ENCODE measurements at places on chromosomes 2 and 18.
A peak's percentile ranks its signal among the peaks of the same experiment; 100 is the strongest.

DNA sequence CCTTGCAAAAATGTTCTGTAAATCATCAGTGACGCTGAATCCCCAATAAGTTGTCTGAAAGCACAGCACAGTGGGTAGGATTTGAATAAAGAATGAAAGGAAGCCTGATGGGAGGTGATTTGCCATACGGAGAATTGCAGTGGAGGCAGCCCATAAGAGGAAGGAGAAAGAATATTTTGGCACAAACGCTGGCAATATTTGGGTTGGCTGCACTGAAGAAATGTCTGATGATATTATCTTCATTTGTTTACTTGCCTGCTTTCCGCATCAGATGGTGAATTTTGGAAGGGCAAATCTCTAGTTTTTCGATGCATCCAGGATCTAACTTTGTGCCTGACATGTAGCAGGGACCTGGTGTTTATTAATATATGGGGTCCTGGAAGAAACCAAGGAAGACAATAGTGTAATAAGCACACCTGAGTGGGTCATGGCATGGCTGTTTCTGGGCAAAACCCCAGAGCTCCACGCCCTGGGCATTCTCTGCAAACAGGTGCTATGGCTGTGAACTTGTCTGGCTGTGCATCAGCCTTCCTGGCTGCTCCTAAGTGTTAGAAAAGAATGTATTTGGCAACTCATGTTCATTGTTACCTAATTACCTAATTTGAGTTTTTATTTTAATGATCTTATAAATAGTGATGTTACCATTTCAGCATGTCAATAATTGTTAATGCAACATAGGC is 5.9 kb downstream of the GALR1 start:
- no peak for DNase-seq

DNA sequence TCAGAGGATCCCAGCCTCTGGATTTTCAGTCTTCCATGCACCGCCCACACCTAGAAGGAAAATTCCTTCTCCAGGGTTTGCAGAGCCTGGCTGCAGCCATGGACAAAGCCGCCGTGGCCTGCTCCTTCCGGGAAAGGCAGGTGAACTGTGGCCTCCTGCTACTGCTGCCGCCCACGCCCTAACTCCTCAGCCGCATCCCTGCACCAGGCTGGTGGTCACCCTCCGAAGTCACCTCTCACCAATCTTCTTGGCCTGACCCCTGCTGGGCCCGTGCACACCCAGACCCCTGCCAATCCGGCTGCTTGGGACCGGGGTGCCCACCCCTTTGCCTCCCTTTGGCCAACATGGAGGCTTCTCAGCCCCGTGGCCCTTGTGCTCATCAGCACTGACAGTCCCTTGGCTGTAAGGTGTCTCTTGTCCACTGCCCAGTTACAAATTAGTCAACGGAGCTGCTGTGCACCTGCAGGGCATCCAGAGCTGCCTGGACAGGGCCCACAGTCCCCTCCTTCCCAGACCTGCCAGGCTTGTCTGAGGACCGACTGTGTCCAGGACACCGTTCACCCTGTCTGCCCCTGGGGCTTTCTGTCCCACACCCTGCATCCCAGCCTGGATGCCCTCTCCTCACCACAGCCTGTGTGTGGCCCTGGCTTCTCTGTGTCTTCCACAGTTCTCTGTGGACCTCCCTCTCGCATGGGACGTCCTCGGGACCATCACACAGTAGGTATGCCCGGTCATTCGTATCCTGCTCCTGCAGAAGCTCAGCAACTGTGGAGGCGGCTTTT is 130.1 kb upstream of the TPO start:
- no peak for DNase-seq

DNA sequence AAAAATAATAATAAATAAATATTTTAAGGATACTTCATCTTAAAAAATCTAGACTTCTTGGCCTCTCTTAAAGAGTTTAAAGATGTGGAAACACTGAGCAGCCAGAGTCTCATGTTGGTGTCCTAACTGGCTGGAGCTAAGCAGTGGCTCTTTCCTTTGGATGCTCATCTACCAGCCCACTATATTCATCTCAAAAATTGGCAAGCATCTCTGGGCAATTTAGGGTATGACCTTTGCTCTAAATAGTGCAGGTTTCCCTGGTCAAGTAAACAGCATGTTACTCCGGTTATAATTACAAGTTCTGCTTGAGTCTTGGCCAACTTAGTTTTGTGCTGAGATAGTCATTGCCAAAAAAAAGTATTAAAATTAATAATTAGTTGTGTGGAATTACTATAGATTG is 117.8 kb downstream of the TTC27 start:
- DNase-seq, result no peak

GRCh38 chr18:47901624-47902362 is 28.7 kb downstream of the SMAD2 start:
- no peak for DNase-seq

GRCh38 chr18:62982600-62983251 is 267.4 kb downstream of the PHLPP1 start:
- peak; percentile 50 for DNase-seq

DNA sequence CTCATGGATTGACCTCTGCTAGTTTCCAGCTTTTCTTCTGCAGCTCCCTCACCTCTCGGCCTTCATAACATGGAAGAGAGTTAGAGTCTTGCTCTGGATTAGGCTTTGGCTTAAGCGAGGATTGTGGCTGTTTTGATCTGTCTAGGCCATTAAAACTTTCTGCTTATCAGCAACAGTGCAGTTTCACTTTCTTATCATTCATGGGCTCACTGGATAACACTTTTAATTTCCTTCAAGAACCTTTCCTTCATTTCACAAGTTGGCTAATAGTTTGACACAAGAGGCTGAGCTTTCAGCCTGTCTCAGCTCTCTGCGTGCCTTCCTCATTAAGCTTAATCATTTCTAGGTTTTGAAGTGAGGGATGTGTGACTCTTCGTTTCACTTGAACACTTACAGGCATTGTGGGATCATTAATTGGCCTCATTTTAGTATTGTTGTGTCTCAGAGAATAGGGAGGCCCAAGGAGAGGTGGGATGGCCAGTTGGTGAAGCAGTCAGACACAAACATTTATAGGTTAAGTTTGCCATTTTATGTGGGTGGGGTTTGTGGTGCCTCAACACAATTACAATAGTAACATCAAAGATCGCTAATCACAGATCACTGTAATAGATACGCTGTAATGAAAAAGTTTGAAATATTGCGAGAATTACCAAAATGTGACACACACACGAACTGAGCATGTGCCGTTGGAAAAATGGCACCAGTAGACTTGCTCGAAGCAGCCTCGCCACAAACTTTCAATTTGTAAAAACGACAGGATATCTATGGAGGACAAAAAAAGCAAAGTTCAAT is 129.3 kb downstream of the ZNF236 start:
- DNase-seq, result no peak

GRCh38 chr18:79139206-79139605 is 70.0 kb downstream of the ATP9B start:
- DNase-seq, result no peak

- DNase-seq, result no peak
These were observed 362.4 kb downstream of the CYRIA start for GRCh38 chr2:16303273-16303577.

- no peak for DNase-seq
These were observed 633 bp upstream of the RNF152 start for GRCh38 chr18:61893309-61893970.

DNA sequence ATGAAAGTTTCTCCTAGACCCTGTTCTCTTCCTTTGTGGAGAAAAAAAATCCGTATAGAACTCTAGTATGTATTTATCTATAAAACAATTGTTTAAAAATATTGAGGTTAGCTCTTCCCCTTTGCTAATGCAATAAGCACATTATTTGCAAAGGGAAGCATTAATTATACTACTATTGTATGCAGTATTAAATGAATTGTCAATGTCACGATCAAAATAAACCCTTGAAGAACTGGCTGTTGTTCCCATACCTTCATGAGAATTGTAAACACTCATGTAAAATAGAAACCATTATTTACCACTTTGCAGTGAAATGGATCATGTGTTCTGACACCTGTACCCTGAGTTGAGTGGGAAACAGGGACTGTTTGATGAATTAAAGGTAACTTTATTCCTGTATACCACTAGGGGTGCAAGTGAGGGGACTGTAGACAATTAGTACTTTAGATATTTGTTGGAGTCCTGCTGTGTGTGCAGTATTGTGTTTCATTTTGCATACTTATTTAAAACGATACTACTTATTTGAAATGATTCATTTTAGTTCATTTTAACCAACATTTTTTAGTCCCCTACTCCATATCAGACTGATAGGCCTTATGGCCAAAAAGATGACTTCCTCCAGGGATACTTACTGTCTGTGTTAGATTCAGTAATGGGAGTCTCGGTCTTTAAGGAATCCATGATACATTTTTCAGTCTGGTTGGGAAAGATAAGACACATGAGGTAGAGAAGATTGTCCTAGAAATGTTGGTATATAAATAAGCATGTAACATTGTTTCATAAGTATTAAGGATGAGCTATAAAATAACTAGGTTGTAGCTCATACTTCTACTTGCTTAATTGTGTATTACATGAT is 7.9 kb downstream of the PKP4 start:
- DNase-seq, result no peak

- no peak for DNase-seq
These were observed 215.6 kb upstream of the MAP2 start for GRCh38 chr2:209208211-209208610.

- no peak for DNase-seq
These were observed 15.7 kb downstream of the ZFP36L2 start for GRCh38 chr2:43210467-43211303.

- no peak for DNase-seq
These were observed 17.8 kb upstream of the KCNK3 start for GRCh38 chr2:26674771-26675170.

GRCh38 chr2:204491528-204491927 is 53.7 kb upstream of the PARD3B start:
- peak; percentile 12 for DNase-seq

GRCh38 chr18:23504720-23505119 is 1.4 kb downstream of the RMC1 start:
- DNase-seq, result no peak

DNA sequence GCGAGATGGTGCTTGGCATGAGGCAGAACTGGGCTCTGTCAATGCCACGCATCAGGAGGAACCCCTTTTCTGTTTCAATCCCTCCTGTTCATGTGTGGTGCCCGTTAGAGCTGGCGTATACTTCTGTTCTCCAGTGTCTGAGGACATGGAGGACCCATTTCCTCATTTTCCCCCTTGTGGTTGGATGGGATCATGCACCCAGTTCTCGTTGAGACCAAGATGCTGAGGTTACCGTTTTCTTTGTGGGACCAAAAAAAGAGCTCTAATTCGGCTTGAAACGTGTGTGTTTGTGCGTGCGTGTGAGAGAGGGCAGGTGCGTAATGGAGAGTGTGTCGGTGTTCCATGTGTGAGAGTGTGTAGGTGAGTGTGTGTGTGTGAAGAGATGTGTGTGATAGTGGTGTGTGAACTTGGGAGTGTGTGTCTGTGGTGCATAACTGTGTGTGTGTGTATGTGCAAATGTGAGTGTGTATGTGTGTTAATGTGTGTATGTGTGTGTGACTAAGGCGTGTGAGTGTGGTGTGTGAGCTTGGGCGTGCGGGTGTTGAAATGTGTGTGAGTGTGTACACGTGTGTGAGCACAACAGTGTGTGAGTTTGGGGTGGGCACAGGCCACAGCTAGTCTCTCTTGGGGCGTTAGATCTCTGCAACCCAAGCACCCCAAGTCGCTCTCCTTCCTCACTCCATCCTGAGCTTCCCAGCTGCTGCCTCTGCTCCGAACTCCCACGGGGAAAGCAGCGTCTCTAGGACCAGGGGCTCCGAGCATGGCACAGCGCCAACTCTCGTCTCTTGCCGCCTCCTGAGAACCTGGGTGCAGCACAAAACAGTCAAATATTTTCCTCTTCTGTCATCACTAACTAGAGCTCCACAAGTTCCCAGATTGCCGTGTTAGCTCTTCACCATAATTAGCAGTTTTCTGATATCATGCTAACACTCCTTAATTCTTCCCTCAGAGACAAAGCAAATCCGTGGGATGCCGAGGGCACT is 75.8 kb downstream of the LONRF2 start:
- no peak for DNase-seq

DNA sequence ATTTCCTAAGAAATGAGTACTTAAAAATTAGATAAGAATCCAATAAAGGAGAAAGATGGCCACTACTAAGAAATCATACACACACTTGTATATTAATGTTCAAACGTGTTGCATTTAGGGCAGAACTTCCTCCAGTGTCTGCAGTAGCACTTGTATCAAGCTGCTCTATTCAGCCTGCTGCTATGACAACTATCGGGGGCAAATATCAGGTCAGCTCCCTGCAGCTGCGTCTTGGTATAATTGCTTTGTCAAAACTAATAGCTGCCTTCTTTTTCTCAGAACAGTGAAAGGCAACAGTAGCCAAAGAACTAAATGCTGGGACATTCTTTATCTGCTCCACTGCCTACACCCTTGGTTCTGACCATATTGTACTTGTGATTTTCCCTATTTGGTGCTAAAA is 300.7 kb downstream of the NOL4 start:
- no peak for DNase-seq

DNA sequence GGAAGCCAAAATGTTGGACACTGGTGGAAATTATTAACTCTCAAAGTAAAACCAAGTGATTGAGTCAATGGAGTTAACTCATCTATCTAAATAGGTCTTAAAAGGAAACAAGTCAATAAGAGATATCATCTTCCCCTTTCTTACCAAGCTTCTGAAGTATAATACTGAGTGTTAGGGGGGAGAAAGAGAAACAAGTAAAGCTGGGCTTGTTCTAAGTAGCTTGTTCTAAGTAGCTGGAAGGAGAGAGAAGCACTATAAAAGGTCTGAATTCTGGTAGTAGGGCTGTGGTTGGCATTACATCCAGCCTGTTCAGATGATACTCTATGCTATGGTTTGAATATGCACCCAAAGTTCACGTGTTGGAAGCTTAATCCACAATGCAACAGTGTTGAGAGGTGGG is 26.8 kb downstream of the YES1 start:
- DNase-seq, result no peak

DNA sequence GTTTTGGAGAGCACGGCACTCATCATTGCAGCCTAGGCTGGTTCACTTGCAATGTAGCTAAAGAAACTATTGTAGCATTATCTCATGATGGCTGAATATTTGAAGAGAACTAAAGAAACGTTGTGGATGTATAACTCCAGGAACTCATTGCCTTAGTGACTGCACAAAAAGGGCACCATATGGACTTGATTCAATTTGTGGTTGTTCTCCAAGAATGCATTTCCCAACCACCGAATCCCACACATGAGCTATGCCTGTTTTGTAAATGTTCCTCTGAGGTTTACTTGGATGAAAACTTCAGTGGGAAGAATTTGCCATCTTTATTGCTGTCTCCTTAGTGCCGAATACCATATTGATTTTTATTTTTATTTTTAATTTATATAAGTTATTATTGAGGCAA is 43.5 kb downstream of the DOK6 start:
- no peak for DNase-seq
